ENCODE measurements at places on chromosomes 11 and 22. TPM values are rescaled to one million over a fixed set of nuclear protein-coding genes. Genes with fewer than 3 reads are reported as not detected.

DNA sequence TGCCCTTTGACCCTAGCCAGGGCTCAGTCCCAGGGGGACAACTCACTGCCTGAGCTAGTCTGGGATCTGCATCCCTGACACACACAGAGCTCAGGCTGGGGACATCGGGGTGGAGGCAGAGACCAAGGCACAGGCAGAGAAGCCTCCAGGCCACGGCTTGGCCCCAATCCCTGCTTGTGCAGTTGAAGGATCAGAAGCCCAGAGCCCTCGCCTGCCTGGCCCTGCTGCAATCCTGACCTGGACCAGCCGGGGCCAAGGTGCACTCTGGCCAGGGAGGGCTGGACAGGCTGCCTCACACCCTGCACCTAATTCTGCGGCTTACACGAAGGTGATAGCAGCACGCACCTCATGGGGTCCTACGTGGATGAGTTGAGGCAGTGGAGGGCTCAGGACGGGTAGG, 34.6 kb downstream of the WNT7B start:
- H3K4me3 ChIP-seq = no peak overlapping the region
- H3K27ac ChIP-seq = no peak overlapping the region

DNA sequence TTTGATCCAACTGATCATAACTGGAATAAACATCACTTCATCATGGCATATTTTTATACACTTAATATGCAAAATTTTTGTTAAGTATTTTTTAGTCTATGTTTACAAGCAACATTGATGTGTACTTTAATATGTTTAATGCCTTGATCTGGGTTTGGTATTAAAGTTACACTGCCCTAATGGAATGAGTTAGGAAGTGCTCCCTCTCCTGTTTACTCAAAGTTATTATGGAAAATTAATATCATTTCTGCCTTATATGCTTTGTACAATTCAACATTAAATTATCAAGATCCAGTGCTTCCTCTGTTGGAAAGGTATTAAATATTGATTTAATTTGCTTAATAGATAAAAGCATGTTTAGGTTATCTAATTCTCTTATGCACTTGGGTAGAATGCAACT, 927.3 kb upstream of the RAG2 start:
- H3K36me3 ChIP-seq = no peaks in the 10 kb centered on the region
- H3K27ac ChIP-seq = no peak overlapping the region
- no peaks in the 10 kb centered on the region for H3K4me1 ChIP-seq
- no peaks in the 10 kb centered on the region for H3K27me3 ChIP-seq
- DNase-seq = no peak

DNA sequence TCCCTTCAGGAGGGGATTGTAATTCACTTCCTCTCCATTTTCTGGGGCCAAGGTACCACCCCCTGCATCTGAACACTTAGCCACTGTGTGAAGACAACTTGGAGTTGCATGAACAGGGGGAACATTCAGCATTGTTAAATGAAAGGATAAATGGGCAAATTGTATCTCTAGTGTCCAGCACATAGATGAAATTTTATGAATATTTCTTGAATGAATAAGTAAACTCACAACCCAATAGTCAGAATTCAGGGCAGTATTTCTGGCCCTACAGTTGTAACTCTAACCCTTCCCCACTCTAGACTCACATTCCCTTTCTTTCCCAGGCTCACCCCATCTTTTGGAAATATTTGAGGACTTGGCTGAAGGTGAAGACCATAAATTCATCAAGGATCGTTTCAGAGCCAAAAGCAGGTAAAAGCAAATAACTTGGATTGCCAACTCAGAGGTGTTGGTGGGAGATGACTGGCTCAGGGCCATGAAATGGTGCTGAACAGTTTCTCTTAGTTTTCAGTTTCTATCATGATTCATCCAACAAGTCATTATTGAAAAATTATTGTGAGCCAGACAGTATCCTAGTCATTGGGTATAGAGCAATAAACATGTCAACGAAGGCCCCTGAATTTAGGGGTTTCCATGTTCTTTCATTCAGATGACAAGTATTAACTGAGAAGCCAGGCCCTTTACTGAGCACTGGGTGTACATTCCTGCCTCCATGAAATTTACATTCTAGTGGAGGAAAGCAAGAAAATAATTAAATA, 33.3 kb upstream of the ZC3H12C start:
- H3K27ac ChIP-seq = no peak overlapping the region
- no peaks in the 10 kb centered on the region for H3K27me3 ChIP-seq
- no peak for DNase-seq
- H3K4me1 ChIP-seq = no peaks in the 10 kb centered on the region
- H3K4me3 ChIP-seq = no peak overlapping the region

Gene IRAG1
- total RNA-seq = 6.0 TPM

DNA sequence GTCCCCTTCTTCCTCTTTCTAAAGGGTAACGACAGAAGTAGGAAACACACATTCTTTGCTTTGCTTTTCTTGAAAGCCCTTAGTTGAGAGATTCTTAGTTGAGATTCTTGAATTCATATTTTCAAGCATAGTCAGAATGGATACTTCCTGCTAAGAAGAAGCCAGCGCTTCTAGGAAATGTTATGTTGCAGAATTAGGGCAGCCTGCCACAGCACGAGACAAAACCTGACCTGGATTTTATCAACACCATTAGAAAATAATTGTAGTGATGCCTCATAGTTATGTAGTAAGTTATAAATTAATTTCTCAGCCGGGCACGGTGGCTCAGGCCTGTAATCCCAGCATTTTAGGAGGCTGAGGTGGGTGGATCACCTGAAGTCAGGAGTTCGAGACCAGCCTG, 37.9 kb upstream of the NUP160 start:
- H3K36me3 ChIP-seq = no peaks in the 10 kb centered on the region
- DNase-seq = no peak
- no peaks in the 10 kb centered on the region for H3K4me1 ChIP-seq
- H3K4me3 ChIP-seq = no peak overlapping the region
- H3K27me3 ChIP-seq = no peaks in the 10 kb centered on the region
- H3K27ac ChIP-seq = peak overlapping the region; percentile 84

DNA sequence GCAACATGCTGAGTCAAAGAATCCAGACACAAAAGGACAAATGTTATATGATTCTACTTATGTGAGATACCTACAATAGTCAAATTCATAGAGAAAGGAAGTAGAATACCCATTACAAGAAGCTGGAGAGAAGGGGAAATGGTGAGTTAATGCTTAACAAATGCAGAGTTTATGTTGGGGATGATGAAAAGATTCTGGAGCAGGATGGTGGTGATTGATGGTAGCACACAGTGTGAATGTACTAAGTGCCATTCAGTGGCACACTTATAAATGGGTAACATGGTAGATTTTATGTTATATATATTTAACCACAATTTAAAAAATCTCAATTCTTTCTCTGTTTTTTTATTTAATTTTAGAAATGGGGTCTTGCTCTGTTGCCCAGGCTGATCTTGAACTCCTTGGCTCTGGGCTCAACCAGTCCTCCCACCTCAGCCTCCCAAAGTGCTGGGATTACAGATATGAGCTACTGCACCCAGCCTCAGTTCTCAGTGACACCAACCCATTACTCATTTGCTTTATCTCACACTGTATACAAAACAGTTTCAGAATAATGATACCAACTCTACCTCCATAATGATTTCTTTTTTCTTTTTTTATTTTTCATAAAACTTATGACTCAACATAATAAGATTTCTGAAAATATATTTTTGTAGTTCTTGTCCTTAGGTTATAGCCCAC, 9.6 kb upstream of the RELA start:
- H3K4me3 ChIP-seq = no peak overlapping the region
- H3K27me3 ChIP-seq = no peaks in the 10 kb centered on the region
- H3K36me3 ChIP-seq = no peaks in the 10 kb centered on the region
- no peak overlapping the region for H3K27ac ChIP-seq

- peak; percentile 79 for DNase-seq
- H3K36me3 ChIP-seq = no peaks in the 10 kb centered on the region
- no peak overlapping the region for H3K27ac ChIP-seq
- H3K4me3 ChIP-seq = no peak overlapping the region
These were observed 28.9 kb downstream of the MFNG start for GRCh38 chr22:37457093-37457893.

Gene MIAT
- 0.54 TPM for total RNA-seq

GRCh38 chr11:103528046-103528445, 418.8 kb downstream of the DYNC2H1 start:
- no peak overlapping the region for H3K4me3 ChIP-seq
- no peaks in the 10 kb centered on the region for H3K27me3 ChIP-seq
- peaks cover 8% of the 10 kb centered on the region for H3K4me1 ChIP-seq
- no peaks in the 10 kb centered on the region for H3K36me3 ChIP-seq

Gene SYCE3
- total RNA-seq = not detected

GRCh38 chr11:29518389-29519174, 498.2 kb downstream of the KCNA4 start:
- no peak overlapping the region for H3K4me3 ChIP-seq
- H3K27me3 ChIP-seq = no peaks in the 10 kb centered on the region
- no peak for DNase-seq
- H3K4me1 ChIP-seq = no peaks in the 10 kb centered on the region

Gene SLC5A1
- total RNA-seq = 148 TPM

- peaks cover 52% of the 10 kb centered on the region for H3K36me3 ChIP-seq
- no peak for DNase-seq
- H3K27ac ChIP-seq = no peak overlapping the region
These were observed 23.5 kb downstream of the SERGEF start for GRCh38 chr11:17989306-17989705.

DNA sequence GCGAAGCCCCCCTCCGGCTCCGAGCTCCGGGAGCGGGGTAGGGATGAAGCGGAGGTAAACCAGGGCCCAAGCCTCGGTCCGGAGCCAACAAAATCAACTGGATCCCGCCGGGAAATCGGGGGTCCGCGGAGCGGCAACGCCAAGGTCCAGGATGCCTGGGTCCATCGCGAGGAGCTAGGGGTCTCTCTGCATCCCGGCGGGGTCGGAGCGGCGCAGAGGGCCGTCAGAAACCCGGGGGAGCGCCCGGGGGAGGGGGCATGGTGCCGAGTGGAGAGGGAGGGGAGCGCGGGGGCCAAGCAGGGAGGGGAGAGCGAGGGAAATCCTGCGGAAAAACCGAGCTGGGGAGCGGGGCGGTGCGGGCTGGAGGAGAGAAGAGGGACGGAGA, 51.8 kb downstream of the SLC22A12 start:
- no peak for DNase-seq
- H3K4me3 ChIP-seq = peak overlapping the region; percentile 40
- no peak overlapping the region for H3K27ac ChIP-seq
- peaks cover 9% of the 10 kb centered on the region for H3K4me1 ChIP-seq
- peaks cover 28% of the 10 kb centered on the region for H3K27me3 ChIP-seq

Gene SNX32
- 0.52 TPM for total RNA-seq

Gene NFAM1
- 1.2 TPM for total RNA-seq

Gene MTCH2
- 113 TPM for total RNA-seq

DNA sequence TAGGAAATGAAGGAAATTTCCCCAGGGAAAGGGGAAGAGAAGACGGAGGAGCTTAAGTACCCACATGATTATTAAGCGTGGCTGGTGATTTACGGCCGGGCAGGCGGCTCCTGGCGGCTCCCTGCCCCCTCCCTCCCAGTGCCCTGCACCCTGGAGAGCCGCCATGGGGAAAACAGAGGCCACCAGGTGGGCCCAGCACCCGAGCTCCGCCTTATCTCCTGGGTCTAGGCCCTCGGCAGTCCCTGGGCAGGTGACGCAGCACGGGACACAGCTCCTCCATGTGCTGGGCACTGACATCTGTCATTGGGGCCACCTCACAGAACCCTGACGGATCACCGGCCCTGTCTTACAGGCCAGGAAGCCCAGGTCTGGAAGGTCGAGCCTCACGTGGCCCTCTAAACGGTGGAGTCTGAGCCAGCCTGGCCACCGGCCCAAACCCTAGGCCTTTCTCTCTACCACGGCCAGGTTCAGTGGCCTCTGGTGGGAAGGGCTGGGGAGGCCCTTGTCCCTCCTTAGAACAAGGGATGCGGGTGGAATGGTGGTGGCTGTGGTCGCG, 60.2 kb upstream of the PPARA start:
- H3K4me1 ChIP-seq = peaks cover 100% of the 10 kb centered on the region
- H3K27ac ChIP-seq = peak overlapping the region; percentile 98
- H3K36me3 ChIP-seq = no peaks in the 10 kb centered on the region

Gene EMID1
- 0.54 TPM for total RNA-seq

Gene CNIH2
- total RNA-seq = not detected

GRCh38 chr11:27812341-27812740, 112.1 kb upstream of the BDNF start:
- H3K36me3 ChIP-seq = no peaks in the 10 kb centered on the region
- DNase-seq = no peak
- no peak overlapping the region for H3K4me3 ChIP-seq

Gene UBXN1
- total RNA-seq = 75.9 TPM

DNA sequence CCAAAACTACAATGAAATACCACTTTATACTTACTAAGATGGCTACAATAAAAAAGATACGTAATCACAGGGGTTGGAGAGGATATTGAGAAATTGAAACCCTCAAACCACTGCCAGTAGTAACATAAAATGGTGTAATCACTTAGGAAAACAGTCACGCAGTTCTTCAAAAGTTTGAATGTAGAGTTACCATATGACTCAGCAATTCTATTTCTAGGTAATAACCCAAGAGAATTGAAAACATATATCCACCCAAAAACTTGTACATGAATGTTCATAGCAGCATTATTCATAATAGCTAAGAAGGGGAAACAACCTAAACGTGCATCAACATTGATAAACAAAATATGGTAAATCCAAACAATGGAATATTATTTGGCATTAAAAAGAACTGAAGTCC, 24.4 kb upstream of the PSMA1 start:
- H3K36me3 ChIP-seq = no peaks in the 10 kb centered on the region
- H3K27ac ChIP-seq = no peak overlapping the region
- H3K4me1 ChIP-seq = peaks cover 24% of the 10 kb centered on the region
- H3K4me3 ChIP-seq = no peak overlapping the region
- no peak for DNase-seq
- no peaks in the 10 kb centered on the region for H3K27me3 ChIP-seq

GRCh38 chr22:36232715-36233401, 6.5 kb downstream of the APOL2 start:
- H3K27me3 ChIP-seq = no peaks in the 10 kb centered on the region
- H3K4me3 ChIP-seq = no peak overlapping the region
- no peak for DNase-seq
- peaks cover 30% of the 10 kb centered on the region for H3K4me1 ChIP-seq
- H3K36me3 ChIP-seq = peaks cover 5% of the 10 kb centered on the region
- H3K27ac ChIP-seq = no peak overlapping the region

GRCh38 chr11:117618302-117618981, 178.6 kb downstream of the DSCAML1 start:
- H3K36me3 ChIP-seq = no peaks in the 10 kb centered on the region
- peaks cover 11% of the 10 kb centered on the region for H3K4me1 ChIP-seq
- H3K4me3 ChIP-seq = no peak overlapping the region
- H3K27ac ChIP-seq = no peak overlapping the region
- no peaks in the 10 kb centered on the region for H3K27me3 ChIP-seq

Gene C11orf86
- not detected for total RNA-seq

- peak; percentile 85 for DNase-seq
- no peaks in the 10 kb centered on the region for H3K27me3 ChIP-seq
- peak overlapping the region; percentile 83 for H3K27ac ChIP-seq
- peaks cover 48% of the 10 kb centered on the region for H3K4me1 ChIP-seq
- H3K36me3 ChIP-seq = no peaks in the 10 kb centered on the region
These were observed 18.1 kb upstream of the SCGB1A1 start for GRCh38 chr11:62400760-62401159.

Data from heart left ventricle (tissue), 16 donors.